HEK293T (cell line): ENCODE measurements at places on chromosomes 5 and 9.

GRCh38 chr5:157870837-157871834 lies 12.2 kb upstream of the CLINT1 start:
- DNase-seq, result no peak

DNA sequence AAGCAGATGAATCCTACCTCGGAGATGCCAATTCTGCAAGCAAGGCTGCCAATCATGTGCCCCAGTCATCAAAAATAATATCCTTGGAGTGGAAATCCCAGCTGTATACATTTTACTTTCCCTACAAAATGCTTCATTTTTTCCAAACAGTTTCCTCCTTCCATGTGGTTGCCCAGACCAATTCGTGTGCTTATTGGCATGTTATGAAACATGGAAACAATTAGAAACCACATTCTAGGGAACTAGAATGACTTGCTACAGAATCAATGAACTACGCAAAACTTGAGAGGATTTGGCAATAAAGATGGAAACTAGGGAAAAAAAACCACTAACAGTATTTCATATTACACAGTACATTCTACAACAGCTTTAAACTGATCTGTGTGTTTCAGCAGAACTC lies 584.5 kb upstream of the DMAC1 start:
- DNase-seq, result no peak

DNA sequence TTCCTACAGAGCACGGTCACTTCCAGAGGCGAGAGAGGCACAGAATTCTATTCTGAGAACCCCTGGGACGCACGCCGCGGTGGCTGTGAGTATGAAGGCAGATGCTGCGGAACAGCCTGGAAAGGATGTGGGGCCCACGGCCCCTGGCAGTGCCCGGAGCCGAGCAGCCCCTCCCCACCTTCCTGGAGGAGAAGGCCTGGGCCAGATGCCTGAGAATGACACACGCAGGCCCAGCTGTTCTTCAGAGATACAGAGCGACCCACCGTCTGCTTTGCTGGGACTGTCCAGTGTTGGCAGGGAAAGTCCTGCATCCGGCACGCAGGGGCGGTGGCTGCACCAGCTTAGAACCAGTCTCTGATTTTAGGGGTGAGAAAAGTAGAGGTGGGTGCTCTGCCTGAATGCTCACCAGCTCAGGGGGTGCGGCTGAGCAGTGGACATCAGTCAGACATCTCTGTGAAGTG lies 116.7 kb upstream of the LPCAT1 start:
- no peak for DNase-seq

GRCh38 chr5:27598576-27598975 lies 560.2 kb upstream of the CDH9 start:
- DNase-seq, result no peak

GRCh38 chr5:9543311-9543920 lies 2.5 kb downstream of the SEMA5A start:
- no peak for DNase-seq

- no peak for DNase-seq
Observed at GRCh38 chr9:134350416-134350994, 24.2 kb downstream of the RXRA start.

DNA sequence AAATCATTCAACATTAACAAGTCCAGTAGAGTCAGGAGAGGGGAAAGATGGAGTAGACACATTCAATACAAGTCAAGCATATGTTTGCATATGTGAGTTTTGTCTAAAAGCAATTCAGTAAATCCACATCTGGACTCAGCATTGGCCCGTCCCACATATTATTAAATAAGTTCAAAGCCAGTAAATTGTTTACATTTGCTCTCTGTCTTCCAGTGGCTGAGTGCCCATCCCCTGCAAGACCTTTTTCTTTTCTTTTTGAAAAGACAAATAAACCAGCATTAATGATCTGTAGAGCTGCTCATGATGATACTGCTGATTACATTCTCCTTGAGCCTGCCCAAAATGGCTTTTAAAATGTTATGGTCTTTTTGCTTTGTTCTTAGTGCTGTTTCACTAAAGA lies 71.1 kb downstream of the TNC start:
- DNase-seq, result no peak
